ENCODE measurements at places on chromosomes 1 and 21. TPM values are rescaled to one million over a fixed set of nuclear protein-coding genes. Genes with fewer than 3 reads are reported as not detected.
A peak's percentile ranks its signal among the peaks of the same experiment; 100 is the strongest.

Gene SGIP1
- 0.05 TPM for total RNA-seq

Gene ITGB2
- total RNA-seq, result 42.4 TPM

Gene LCE1E
- total RNA-seq, result not detected

- no peak for DNase-seq
These were observed 1.3 kb downstream of the DENND4B start for GRCh38 chr1:153945131-153945794.

DNA sequence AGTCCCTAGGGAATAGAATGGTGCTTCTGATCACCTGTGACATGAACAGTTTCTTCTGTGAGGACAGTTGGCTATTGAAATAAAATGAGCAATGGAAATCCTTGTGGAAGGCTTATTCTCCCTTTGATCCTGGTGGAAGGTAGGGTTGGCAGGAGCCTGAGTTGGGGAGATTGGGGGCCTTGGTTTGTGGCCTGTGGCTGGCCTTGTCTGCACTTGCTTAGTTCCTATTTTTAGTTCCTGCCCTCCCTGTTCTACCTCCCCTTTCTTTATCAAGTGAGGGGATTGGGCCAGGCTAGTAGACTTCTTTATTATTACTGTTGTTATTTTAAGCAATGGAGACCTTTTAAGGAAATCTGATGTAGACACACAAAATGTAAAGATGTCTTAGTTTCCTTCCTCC, 8.2 kb downstream of the DMRTB1 start:
- DNase-seq, result no peak

DNA sequence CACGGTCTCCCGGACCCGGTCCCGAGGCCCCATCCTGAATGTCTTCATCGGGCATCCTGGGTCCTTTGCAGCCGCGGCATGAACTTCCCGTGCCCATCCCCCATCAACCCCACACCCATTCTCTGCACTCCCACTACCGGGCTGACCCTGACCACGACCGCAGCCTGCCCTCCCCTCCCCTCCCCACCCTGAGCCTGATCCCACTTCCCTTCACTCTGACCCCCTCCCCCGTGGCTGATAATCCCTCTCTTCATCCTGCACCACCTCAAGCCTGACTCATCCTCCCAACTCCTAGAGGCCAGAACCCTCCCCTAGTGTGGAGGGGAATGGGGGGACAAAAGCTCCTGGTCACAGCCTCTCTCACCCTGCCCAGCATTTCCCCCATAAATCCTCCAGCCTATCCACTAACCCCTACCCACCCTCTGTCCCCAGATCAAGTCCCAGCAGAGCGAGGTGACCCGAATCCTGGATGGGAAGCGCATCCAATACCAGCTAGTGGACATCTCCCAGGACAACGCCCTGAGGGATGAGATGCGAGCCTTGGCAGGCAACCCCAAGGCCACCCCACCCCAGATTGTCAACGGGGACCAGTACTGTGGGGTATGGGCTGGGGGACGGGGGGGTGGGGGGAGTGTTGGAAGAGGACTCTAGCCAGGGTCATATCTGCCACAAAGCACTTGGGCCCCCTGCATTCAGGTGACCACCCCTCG, 602 bp downstream of the SH3BGRL3 start:
- peak; percentile 57 for DNase-seq

GRCh38 chr1:153364156-153364555, 6.5 kb downstream of the S100A9 start:
- no peak for DNase-seq

GRCh38 chr1:178418284-178418955, 78.3 kb downstream of the CLEC20A start:
- DNase-seq, result no peak

GRCh38 chr1:156464825-156465452, 35.6 kb downstream of the MEF2D start:
- no peak for DNase-seq

GRCh38 chr1:113103048-113103447, 30.1 kb downstream of the LRIG2 start:
- DNase-seq, result no peak

DNA sequence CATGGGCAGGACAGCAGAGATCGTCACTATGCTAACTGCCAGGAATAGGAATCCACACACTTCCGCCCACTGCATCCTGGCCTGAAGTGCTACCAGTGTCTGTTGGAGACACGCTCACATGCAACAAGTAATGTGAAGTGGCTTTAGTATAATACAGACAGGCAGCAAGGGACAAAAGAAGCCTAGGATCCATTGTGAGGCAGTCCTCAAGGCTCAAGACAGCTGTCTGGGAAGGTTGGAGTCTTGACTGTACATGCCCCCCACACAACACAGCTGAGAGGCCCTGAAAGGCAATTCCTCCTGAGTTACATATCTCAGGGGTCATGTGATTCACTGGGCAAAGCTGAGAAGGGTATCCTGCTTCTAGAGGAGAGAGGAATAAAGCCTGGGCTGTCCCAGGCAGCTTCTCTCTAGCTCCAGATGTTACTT, 39.9 kb upstream of the CD1D start:
- no peak for DNase-seq

DNA sequence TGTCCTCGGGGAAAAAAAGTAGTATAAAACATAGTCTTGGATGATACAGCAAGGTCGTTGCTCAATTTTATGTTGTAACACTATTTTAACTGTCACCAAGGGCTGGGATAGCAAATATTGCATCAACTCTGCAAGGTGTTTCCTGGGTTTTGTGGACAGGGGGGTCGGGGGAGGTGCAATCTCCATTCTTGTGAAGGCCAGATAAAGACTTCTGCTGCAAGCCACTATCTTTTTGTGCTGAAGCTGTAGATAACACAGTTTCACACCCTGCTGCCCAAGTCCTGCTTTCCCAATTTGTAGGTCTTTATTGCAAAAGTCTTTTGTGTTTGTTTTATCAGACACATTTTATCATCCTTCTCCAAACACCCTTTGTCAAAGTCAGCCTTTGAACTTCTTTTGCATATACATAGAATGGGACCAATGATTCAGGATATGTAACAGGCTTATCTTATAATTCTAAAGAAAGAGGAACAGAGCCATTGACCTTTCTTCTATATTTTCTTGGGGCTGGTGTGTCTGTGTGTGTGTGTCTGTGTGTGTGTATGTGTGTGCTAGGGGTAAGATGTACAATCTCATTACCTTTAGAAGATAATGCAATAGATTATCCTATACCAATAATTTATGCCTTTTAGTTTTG, 140.6 kb downstream of the RUNX1 start:
- DNase-seq, result no peak

DNA sequence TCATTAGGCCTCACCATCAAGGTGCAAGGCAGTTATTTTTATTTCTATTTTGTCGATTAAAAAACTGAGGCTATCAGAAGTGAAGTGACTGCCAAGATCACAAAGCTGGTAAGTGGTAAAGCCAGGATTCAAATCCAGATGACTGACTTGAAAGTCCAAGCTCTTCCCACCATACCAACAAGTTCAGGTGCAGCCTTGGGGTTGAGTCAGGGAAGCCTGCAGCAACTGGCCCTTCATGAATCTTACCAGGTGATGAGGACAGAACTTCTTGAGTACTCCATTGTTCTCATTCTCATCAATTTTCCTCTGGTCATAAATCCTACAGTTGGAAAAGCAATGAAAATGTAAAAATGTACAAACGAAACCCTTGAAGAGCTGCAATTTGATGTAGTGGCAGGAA, 20.2 kb downstream of the PEA15 start:
- DNase-seq, result no peak

DNA sequence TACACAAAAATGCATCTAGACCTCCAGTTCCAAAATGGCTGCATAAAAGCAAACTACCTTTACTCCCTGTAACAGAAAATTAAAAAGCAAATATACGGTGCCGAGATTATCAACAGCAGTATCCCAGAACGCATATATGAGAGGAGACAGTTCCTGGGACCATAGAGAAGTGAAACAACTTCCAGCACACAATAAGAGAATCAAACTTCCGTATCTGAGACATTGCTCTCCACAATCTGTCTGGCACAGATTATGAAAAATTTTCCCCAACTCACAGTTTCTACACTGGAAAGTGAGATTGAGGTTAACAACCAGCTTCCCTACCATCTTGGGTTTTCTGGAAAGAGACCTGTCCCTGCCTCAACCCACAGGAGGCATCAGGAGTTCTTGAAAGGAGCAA, 47.2 kb upstream of the ST6GALNAC3 start:
- DNase-seq, result no peak

GRCh38 chr1:177981200-177981599, 11.3 kb upstream of the SEC16B start:
- DNase-seq, result no peak

DNA sequence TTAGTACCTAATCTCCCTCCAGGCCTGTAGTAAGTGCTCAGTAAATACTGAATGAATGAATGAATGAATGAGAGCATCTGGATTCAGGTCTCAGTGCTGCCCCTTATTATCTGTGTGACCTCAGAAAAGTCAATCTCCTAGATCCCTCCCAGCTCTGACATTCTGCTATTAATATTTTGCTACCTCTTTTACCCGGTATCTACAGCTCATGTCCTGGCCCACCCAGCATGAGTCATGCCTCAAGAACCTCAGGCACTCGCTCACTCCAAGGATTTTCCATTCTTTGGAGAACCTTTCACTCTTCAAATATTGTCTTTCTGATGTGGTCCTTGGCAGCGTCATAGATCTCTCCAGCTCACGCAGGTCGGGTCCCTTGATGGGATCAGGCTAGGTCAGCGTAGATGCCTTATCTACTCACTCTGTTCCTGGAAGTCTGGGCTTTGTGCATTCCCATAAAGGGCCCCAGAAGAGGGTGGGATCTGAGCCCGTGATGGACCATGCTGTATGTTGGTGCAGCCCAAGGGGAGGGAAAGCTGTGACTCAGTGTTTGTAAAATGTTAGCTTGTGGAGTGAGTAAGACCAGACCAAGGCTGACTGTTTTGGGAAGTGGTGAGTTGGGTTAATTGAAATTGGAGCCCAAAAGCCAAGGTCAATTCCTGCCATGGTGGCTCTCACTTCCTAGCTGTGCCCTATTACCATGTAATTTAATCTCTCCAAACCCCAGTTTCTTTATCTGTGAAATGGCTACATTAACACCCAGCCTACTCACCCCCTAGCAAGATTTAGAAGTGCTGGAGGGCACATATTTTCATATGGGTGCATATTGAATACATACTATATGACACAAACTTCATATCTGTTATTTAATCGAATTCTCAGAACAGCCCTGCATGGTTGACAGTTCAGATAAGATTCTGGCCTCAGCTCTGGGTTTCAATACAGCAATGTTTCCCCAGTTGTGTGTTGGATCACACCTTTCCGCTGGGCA, 214.1 kb upstream of the USP24 start:
- DNase-seq, result peak; percentile 67

GRCh38 chr1:43479414-43479813, 25.7 kb upstream of the HYI start:
- DNase-seq, result no peak

- no peak for DNase-seq
These were observed 20.7 kb downstream of the SH3BP5L start for GRCh38 chr1:248804771-248805681.

DNA sequence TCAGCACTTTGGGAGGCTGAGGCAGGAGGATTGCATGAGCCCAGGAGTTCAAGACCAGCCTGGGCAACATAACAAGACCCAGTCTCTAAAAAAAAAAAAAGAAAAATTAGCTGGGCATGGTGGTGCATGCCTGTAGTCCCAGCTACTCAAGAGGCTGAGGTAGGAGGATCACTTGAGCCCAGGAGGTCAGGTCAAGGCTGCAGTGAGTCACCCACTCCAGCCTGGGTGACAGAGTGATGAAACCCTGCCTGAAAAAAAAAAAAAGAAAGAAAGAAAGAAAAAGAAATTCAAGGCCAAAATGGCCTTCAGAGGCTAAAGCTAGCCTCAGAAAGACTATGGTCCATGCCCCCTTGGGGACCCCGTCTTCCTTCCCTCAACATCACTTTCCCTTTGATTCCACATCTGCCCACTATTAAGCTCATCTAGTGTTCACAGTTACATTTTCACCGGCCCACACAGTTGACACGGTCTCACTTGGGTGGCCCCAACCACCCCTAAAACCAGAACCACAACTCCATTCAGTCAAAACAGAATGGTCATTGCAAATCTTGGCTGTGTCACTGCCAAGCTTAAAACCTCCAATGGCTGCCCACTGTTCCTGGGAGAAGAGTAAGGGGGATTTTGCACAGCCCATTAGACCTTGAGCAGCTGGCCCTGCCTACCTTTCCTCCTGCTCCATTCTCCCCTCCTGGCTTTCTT, 2.1 kb upstream of the CAPN8 start:
- no peak for DNase-seq

DNA sequence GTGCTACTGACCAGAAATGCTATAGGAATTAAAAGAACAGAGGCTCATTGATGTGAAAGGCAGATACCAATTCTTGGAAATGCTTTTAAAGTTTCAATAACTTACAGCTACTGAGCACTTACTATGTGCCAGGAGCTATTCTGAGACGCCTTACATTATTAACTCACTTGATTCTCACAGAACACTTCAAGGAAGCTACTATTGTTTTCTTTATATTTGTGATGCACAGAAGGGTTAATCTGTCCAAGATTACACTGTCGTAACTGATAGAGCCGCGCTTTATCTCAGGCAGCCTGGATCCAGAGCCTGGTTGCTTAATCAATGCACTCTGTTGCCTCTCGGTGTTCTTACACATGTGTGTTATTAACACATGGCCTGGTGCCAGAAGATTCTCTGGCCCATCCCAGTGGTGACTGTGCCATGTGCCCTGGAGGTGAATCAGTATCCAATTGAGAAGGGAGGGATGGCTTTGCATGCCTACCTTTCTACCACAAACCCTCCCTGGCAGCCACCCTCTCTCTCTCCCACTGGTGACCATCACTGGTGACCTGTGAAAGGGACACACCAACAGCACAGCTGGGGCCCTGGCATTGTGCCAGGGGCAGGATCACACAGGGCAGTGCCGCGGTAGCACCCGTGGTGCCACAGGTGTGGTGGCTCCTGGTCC, 8.8 kb downstream of the FMO1 start:
- no peak for DNase-seq

DNA sequence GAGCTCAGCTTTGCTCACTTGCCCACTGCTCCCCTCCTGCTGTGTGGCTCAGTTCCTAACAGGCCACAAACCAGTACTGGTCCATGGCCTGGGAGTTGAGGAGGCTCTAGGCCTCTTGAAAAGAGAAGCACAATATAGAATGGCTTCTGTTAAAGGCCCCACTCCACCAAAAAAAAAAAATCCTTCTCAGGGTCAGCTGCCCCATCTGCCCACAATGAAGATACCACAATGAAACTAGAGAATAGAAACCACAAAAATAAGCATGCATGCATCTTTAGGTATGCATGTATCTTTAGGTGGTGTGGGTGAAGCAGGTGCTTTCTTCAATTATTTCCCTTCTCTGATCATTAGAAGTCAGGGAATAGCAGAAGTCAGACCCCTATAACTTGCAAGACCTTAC, 620.4 kb upstream of the BEND5 start:
- no peak for DNase-seq

Measured in SJCRH30 (cell line).